ENCODE measurements at places on chromosomes 12 and 14.

GRCh38 chr12:14190694-14191093 is 174.8 kb upstream of the ATF7IP start:
- no peak for DNase-seq

- no peak for DNase-seq
Measured at GRCh38 chr12:30847259-30847658, 79.3 kb upstream of the TSPAN11 start.

DNA sequence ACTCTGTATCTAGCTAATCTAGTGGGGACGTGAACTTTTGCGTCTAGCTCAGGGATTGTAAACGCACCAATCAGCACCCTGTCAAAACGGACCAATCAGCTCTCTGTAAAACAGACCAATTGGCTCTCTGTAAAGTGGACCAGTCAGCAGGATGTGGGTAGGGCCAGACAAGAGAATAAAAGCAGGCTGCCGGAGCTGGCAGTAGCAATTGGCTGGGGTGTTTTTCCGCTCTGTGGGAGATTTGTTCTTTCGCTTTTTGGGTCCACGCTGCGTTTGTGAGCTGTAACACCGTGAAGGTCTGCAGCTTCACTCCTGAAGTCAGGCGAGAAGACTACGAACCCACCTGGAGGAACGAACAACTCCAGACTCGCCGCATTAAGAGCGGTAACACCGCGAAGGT is 76.5 kb downstream of the SPRING1 start:
- DNase-seq: no peak

GRCh38 chr12:16563504-16563903 is 42.5 kb downstream of the LMO3 start:
- no peak for DNase-seq

GRCh38 chr14:49294621-49295148 is 291.5 kb downstream of the RPS29 start:
- DNase-seq: no peak

DNA sequence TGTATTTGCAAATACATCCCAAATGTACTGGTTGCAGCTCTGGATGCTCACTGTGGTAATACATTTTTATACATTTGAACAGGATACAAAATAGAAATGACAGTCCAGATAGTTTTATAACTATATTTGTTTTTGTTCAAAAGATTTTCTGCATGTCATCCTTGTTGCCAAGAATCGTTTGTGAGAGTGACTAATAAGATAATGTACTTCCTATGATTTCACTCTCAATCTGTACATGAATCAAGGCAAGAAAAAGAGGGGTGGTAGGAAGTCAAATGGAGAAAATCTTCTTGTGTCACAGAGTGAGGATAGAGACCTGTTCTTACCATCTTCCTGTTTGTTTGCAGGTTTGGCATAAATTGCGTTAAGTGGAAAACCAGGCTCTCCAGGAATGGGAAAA is 13.9 kb downstream of the ARPC3 start:
- no peak for DNase-seq

GRCh38 chr12:65327207-65328076 is 49.0 kb downstream of the MSRB3 start:
- no peak for DNase-seq

- no peak for DNase-seq
Measured at GRCh38 chr14:76495983-76496382, 120.0 kb downstream of the ESRRB start.

DNA sequence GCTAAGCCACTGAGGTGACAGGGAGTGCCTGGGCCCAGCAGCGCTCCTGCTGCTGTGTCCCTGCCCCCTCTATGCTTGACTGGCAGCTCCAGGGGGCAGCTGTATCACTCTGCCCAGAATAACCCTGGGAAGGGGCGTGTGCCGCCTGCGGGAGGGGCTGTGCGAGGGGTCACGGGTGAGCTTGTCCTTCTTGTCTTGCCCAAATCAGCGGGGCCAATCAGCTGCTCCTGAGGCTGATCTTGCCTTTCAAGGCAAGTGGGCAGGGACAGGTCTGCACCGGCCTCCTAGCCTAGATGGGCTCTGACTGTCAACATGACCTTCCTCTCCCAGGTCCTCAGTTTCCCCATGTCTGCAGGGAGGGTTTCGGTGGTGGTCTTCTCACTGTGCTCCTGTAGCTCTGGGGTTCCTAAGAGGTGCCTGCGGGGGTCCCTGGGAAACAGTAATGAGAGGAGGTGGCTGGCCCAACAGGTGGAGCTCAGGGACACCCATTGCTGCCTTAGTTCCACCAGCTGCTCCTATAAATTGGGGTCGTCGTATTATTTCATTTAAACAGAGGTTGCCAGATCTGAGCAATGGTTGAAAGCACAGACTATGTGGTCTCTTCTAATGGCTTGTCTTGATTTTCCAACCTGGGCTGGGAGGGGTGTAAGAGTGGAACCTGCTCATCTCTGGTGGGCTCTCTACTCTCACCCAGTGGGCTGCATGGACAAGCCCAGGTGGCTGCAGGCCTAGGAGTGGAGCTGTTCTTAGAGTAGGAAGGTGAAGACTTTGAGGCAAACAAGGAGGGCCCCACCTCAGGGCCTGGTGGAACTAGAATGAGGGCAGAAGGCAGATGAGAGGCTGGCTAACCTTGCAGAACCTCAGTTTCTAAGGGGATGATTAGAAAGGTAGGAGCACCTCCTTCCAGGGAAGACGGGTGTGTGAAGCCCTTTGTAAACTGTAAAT is 11.7 kb downstream of the RTL1 start:
- DNase-seq: no peak

GRCh38 chr12:71749666-71750065 is 5.0 kb upstream of the RAB21 start:
- DNase-seq: no peak

GRCh38 chr14:60646226-60646818 is 3.0 kb downstream of the SIX1 start:
- no peak for DNase-seq

- DNase-seq: no peak
Measured at GRCh38 chr12:68959891-68960464, 27.0 kb upstream of the CPM start.

- DNase-seq: no peak
Measured at GRCh38 chr12:48285751-48286650, 64.7 kb downstream of the ZNF641 start.

- DNase-seq: no peak
Measured at GRCh38 chr14:49193332-49194065, 392.7 kb downstream of the RPS29 start.

- no peak for DNase-seq
Measured at GRCh38 chr14:95282354-95282985, 37.2 kb downstream of the CLMN start.

DNA sequence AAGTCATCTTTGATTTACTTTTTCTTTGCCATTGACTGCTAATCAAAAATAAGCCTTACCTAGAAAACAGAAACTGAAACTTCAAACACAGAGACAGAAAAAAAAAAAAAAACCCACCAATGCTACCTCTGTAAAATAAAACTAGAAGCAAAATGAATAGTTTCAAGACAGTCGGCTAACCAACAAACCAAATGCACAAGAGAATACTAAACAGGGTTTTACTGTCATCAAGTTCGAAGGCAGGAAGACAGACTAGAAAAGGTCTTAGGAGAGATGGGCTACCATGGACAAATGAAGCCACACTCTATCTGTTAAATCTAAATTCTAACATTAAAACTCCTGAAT is 59.5 kb downstream of the SEL1L start:
- no peak for DNase-seq

- DNase-seq: no peak
Measured at GRCh38 chr12:6574576-6575295, 6.6 kb upstream of the NOP2 start.

DNA sequence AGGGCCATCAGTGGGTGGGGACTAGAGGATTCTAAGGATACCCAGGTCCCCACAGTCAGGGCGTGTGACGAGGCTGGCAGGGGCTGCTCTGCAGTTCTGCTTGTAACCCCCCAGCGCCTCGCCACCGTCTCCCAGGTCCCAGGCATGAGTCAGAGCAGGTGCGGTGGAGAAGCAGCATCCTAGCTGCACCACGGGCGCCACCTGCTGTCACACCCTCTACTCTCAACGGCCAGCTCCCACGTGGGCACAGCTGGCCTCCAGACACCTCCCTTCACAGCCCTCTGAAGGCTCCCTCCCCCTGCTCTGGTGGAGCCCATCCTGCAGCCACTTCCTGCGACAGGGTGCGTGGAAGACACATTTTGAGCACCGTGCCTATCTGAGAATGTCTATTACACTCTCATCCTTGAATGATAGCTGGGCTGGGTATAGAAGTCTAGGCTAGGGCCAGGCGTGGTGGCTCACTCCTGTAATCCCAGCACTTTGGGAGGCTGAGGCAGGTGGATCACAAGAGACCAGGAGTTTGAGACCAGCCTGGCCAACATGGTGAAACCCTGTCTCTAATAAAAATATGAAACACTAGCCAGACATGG is 6.9 kb upstream of the NUDT14 start:
- DNase-seq: no peak

DNA sequence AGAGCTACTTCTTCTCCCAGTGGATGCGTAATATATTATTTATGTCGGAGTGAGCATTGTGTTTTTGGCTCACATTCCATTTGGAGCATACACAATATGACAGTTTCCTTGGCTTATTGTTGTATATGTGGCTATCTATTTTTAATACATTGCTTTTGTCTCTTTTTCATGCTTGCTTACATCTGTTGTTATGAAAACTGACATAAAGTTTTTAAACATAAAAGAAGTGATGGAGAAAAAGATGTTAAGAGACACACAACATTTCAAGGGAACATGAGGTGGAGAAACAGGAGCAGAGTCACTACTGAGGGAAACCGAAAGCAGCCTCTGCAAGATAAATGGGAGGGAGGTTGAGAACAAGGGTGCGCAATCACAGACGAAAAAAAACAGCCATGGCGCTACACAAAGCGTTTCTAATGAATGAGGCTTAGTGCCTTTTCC is 228.4 kb upstream of the NPAS3 start:
- no peak for DNase-seq

GRCh38 chr12:52720365-52720886 is 17.1 kb upstream of the KRT77 start:
- DNase-seq: no peak

GRCh38 chr14:75972801-75973421 is 8.9 kb downstream of the TGFB3 start:
- no peak for DNase-seq

DNA sequence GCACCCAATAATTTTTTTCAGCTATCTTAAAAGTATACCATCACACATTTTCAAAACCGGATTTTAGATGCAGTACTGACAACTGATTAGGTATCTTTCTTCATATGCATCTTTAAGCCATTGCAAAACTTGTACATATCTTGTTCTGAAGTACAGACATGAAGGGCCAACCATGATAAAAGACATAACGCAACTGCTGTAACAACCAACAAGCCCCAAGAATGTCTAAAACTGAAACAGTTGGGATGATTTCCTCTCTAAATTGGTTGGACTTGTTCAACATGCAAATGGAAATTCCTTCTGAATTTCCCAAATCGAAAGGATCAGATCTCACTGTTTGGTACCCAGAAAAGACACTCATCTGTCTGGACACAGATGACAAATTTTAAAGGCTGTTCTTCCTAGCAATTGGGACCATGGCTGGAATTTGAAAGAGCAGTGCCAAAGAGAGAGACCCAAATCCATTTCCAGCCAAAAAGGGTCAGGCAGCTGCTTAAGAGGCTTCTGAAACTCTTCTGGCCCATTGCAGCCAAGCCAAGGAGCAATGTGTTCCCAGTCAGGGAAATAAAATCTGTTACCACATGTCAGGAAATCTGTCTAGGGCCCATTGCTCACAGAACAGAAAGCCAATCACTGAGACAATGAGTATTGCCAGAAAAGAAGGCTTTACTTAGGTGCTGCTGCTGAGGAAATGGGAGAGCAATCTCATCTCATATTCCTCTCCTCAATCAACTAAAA is 1122.4 kb upstream of the USP15 start:
- no peak for DNase-seq

- no peak for DNase-seq
Measured at GRCh38 chr14:67018720-67019119, 170.5 kb upstream of the GARIN2 start.
